ENCODE measurements at places on chromosomes 1 and 21.

DNA sequence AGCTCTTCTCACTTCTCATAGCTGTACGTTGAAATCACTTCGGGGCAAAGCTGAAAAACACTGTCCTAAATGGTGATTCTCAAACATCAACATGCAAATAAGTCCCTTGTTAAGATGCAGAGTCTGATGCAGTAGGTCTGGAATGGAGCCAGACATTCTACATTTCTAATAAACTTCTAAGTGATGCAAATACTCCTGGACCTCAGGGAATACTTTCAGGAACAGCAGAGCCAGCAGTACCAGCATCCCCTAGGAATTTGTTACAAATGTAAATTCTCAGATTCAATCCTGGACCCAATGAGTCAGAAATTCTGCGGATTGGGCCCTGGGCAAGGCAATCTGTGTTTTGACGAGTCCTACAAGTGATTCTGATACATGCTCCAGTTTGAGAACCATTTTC, 152.3 kb downstream of the PCNX2 start:
- DNase-seq = no peak

DNA sequence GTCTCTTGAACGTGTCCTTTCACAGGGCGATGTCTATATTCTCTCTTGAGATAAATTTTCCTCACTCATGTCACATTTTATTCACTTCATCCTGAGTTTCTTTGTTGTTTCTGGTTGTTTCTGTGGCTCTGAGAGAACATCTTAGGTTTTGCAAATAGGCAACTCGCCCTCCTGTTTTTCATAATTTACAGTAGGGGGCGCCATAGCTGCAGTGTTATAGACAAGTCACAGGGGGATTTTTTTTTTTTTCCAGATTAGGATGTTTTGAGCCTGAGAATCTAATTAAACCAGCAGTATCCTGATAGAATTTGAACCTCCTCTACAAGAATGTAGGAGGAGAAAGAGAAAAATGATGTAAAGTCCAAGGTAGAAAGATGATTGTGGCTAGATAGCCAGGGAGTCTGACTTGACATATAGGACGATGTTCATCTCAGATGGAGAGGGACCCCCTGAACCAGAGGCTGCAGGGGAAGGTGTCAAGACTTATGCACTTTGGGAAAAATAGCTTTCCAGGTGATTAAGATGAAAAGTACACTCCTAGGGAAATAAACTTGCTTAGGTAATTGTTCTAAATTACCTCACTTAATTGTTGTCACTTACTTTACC, 76.3 kb downstream of the ZP4 start:
- no peak for DNase-seq

GRCh38 chr1:212310383-212310782, 25.2 kb downstream of the PPP2R5A start:
- DNase-seq = no peak

GRCh38 chr1:55055084-55055882, 15.9 kb downstream of the PCSK9 start:
- no peak for DNase-seq

DNA sequence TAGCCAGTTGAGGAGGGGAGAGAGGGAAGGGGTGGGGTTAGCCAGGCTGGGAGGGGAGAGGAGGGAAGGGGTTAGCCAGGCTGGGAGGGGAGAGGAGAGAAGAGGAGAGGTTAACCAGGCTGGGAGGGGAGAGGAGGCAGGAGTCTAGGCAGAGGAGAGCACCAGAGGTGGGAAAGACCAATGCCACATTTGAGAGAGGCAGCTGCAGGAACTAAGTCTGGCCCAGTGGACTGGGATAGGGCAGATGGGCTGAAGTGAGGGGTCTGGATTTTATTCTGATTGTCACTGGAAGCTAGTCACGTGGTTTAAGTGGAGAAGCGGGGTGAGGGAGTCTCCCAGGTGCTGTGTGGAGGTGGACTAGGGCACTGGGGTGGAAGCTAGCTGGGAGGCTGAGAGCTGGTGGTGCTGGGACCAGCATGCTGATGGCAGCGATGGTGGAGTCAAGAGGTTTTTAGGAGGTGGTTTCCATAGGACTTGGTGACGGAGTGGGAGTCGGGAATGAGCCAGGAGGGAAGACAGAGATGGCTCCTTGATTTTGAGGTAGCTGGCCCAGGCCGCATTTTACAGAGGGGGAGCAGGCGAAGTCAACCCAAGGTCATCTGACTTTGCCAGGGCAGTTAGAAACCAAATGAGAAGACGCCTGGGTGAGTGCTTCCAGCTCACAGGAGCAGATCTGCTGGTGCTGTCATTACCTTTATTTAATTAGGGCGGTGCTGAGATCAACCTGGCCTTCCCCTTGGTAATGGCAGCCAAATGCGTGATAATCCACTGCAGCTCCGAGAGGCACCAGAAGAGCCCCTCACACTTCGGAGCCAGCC, 42.8 kb downstream of the DISP3 start:
- no peak for DNase-seq

DNA sequence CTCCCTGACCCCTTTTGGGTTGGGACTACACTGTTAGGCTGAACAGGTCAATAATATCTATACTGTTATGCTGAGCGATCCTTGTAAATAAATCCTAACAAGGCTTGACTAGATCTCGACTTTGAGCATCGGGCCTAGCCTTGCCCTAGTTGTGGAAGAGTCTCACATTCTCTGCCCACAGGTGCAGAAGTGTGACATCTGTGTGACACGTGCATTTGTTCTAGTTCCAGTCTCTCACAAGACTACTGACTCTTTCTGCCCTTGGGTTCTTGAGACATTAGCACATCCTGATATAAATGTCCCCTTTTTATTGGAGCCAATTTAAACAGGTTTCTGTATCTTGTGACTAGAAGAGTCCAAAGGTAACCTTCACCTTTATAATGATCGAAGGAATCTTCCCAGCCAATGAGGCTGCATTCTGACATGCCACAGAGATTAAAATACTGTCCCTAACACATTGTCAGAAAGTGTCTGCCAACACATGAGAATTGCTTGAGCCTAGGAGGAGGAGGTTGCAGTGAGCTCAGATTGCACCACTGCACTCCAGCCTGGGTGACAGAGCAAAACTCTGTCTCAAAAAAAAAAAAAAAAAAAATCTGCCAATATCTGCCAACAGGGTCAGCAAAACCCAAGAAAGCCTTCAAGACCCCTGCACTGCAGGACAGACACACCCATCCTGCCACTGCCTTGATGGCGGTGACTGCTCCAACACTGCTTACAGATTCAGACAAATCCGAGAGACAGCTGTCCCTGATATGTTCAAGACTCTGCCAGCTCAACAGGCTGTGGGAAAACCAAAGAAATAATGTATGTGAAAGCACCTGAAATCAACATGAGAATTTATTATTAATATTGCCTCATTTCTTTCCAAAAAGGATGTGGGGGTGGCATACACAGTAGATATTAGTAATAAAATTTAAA, 56.5 kb upstream of the PSEN2 start:
- DNase-seq = no peak

- no peak for DNase-seq
Observed at GRCh38 chr1:6531996-6532395, 22.3 kb downstream of the NOL9 start.

GRCh38 chr1:41430582-41430981, 53.9 kb downstream of the EDN2 start:
- DNase-seq = no peak

GRCh38 chr1:231748760-231749415, 122.3 kb downstream of the DISC1 start:
- DNase-seq = no peak

GRCh38 chr1:158286941-158287346, 2.8 kb upstream of the CD1C start:
- no peak for DNase-seq
